ENCODE measurements at places on chromosomes 2 and 18. TPM values are rescaled to one million over a fixed set of nuclear protein-coding genes. Genes with fewer than 3 reads are reported as not detected.

The COBLL1 gene
- polyA plus RNA-seq = 39.7 TPM

The CROCC2 gene
- not detected for polyA plus RNA-seq

The SPP2 gene
- polyA plus RNA-seq = not detected

The FBLN7 gene
- polyA plus RNA-seq = 0.71 TPM

The RPIA gene
- polyA plus RNA-seq = 15.7 TPM

The KLHL30 gene
- polyA plus RNA-seq = 0.24 TPM

The TXNL1 gene
- 91.1 TPM for polyA plus RNA-seq

Measured in kidney (tissue), 22 donors.